Activated CD4-positive, alpha-beta memory T cell treated with anti-CD3 and anti-CD28 coated beads for 36 hours (primary cell): ENCODE measurements at places on chromosomes 7 and 10.
A peak's percentile ranks its signal among the peaks of the same experiment; 100 is the strongest.

- no peak overlapping the region for H3K27ac ChIP-seq
- no peaks in the 10 kb centered on the region for H3K4me1 ChIP-seq
- DNase-seq: no peak
- no peak overlapping the region for H3K4me3 ChIP-seq
- H3K27me3 ChIP-seq: no peaks in the 10 kb centered on the region
- no peaks in the 10 kb centered on the region for H3K36me3 ChIP-seq
These were observed 240.2 kb upstream of the NPSR1 start for GRCh38 chr7:34417781-34418180.

DNA sequence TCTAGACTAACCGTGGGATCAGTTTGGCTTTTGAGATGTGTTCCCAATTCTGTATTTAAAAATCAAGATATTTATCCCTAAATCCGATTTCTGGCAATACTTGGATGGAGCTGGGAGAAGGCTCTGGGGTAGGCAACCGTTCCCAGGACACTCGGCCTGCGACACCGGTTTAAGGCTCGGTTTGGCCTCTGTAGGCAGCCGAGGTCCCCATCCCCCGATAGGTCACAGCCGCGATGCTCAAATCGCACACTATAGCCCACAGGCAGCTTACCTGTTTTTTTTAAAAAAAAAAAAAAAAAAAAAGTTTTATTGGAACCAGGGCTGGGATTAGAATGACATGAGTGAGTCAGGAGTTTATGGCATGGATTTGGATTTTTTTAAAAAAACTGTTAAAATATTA, 729 bp upstream of the TAF3 start:
- H3K4me3 ChIP-seq: peak overlapping the region; percentile 98
- peaks cover 2% of the 10 kb centered on the region for H3K27me3 ChIP-seq
- peaks cover 36% of the 10 kb centered on the region for H3K4me1 ChIP-seq
- H3K27ac ChIP-seq: no peak overlapping the region
- no peak for DNase-seq
- no peaks in the 10 kb centered on the region for H3K36me3 ChIP-seq

DNA sequence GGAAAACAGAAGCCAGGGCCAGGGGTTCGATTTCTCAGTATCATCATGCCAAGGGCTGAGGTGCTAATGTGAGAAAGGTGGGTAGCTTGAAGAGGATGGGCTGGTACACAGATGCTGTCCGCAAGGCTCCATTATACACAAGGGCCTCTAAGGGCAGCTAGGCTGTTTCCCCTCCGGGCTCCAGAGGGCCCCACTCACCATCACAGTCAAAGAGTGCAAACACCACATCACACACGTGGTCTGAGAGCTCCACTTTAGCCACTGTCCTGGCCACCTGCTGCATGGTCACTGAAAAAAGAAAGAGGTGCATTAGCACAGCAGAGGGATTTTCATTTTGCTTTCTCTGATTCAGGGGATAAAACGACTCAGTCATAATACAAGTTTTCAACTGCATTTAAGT, 20.9 kb upstream of the DNAJB12 start:
- H3K4me3 ChIP-seq: no peak overlapping the region
- peaks cover 2% of the 10 kb centered on the region for H3K4me1 ChIP-seq
- no peaks in the 10 kb centered on the region for H3K27me3 ChIP-seq
- H3K36me3 ChIP-seq: no peaks in the 10 kb centered on the region
- no peak overlapping the region for H3K27ac ChIP-seq

DNA sequence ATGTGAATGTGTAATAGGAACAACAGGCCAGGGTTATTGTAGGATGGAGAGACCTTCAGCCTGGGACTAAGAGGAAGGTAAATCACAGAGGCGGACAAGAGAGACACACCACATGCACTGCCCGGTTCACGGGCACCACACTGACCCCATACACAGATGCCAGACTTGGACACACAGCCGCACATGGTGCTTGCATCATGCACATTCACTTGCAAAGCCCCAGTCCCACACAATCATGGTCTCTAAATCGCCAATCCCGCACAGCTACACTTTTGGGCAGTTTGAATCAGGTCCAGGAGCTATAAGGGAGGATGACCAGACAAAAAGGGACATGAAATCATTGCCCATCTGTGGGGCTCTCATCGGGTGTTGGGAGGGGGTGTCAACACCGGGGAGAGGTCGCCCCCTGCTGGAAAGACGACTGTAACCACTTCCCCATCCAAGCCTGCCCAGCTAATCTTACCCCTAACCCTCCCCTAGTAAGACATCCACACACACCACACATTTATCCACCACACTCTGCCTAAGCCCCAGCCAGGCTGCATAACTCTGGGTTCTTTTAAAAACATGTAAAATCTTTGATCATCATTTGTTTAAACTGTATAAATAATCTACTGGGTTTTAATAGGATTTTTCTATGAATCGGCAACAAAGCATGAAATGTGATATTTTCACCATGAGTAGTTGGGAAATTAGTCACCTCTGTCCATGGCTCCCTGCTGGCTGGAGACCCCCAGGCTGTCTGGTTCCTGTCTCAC, 40.5 kb upstream of the SLF2 start:
- H3K36me3 ChIP-seq: no peaks in the 10 kb centered on the region
- no peaks in the 10 kb centered on the region for H3K4me1 ChIP-seq
- H3K27me3 ChIP-seq: peaks cover 16% of the 10 kb centered on the region
- DNase-seq: peak; percentile 82
- H3K27ac ChIP-seq: no peak overlapping the region

DNA sequence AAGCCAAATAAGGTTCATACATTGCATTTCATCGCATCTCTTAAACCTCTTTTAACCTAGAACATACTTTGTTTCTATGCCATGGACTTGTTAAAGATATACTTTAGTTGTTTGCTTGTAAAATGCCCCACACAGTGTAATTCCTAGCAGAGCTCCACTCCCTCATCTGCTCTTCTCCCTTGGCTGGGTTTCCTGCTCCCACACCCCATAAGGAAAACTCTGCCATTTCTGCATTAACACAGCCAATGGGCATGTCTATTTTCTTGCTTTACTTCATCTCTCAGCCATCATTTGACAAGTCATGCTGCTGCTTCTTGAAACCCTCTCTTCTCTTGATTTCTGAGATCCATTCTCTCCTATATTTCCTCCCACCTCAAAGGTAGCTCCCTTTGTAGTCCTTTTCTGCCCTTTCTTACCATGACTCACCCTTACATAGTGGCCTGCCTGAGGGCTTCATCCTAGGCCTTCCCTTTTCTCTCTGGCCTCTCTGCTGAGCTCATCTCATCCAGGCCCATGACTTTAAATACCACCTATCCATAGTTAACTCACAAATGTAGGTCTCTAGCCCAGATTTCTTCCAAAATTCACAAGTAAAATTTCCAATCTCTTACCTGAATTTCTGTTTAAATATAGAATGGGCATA, 471.4 kb downstream of the ADRA2A start:
- H3K4me3 ChIP-seq: no peak overlapping the region
- H3K36me3 ChIP-seq: no peaks in the 10 kb centered on the region
- no peaks in the 10 kb centered on the region for H3K4me1 ChIP-seq
- no peak overlapping the region for H3K27ac ChIP-seq
- no peak for DNase-seq

DNA sequence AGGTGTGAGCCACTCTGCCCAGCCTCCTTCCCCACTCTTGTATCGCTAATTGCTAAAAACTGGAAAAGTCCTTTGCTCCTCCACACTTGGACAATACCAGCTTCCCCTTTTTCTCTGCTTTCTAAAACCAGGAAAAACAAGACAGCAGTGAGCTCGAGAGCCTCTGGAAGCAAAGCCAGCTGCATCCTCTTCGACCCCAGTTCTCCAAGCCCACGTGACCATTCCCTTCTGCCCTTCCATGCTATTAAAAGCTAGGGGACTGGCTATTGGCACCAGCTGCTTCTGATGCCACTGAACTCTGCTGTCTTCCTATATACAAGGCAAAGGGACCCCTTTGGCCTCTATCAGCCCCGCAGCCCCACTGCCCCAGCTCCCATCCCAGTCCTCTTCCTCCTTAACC, 92.2 kb downstream of the SPDYE5 start:
- no peak overlapping the region for H3K4me3 ChIP-seq
- no peak for DNase-seq
- no peaks in the 10 kb centered on the region for H3K4me1 ChIP-seq
- no peaks in the 10 kb centered on the region for H3K27me3 ChIP-seq
- H3K27ac ChIP-seq: no peak overlapping the region
- no peaks in the 10 kb centered on the region for H3K36me3 ChIP-seq

- H3K36me3 ChIP-seq: peaks cover 33% of the 10 kb centered on the region
- no peak overlapping the region for H3K4me3 ChIP-seq
- no peak for DNase-seq
These were observed 15.9 kb downstream of the GBF1 start for GRCh38 chr10:102261196-102261595.
